Activated CD4-positive, alpha-beta T cell treated with anti-CD3 and anti-CD28 coated beads, Interleukin-2, Interleukin-6, amounts not matched to agents 100 ng/mL and 50 ng/mL, durations not matched to agents 16 hours and 8 hours (primary cell): ENCODE measurements at places on chromosomes 2 and 18.

DNA sequence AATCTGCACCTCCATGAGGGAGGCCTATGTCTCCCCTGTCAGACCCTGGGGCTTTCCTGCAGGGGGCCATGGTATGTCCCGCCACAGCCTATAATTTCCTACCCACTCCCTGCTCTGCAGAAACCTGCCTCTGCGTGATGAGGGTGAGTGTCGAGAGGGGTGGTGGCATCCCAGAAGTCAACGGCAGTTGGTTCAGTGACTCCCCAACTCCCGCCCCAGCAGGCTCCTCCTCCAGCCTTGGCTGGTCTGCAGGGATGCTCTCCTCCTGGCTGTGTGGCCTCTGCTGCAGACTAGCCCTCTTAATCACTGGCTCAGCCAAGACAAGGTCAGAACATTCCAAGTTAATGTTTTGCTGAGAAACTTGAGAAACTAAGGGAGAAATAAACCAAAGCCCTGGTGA, 13.3 kb downstream of the CELF4 start:
- no peak for DNase-seq

- peak; percentile 38 for DNase-seq
Observed at GRCh38 chr18:62102221-62102620, 84.6 kb downstream of the PIGN start.

DNA sequence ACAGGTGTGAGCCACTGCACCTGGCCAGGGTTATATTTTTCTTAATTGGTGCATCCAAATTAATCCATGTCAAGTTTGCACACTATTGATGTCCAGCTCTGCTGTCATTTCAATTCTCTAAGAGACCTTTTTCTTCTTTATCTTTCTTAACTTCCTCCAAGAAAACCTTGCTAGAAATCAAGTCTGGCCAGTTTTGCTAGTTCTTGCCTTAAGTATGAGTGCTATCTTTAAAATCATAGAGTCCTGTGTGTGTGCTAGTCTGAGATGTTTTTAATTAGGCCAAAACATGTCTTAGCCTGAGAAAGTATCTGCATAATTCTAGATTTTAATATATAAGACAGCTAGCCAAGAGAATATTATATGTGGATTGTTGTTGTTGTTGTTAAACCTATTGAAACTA, 56.2 kb upstream of the SLC39A10 start:
- no peak for DNase-seq

GRCh38 chr2:20563833-20564232, 87.1 kb downstream of the HS1BP3 start:
- DNase-seq: no peak

GRCh38 chr2:145599756-145600155, 1079.8 kb upstream of the ZEB2 start:
- DNase-seq: no peak

GRCh38 chr18:62797329-62797728, 82.0 kb downstream of the PHLPP1 start:
- no peak for DNase-seq

DNA sequence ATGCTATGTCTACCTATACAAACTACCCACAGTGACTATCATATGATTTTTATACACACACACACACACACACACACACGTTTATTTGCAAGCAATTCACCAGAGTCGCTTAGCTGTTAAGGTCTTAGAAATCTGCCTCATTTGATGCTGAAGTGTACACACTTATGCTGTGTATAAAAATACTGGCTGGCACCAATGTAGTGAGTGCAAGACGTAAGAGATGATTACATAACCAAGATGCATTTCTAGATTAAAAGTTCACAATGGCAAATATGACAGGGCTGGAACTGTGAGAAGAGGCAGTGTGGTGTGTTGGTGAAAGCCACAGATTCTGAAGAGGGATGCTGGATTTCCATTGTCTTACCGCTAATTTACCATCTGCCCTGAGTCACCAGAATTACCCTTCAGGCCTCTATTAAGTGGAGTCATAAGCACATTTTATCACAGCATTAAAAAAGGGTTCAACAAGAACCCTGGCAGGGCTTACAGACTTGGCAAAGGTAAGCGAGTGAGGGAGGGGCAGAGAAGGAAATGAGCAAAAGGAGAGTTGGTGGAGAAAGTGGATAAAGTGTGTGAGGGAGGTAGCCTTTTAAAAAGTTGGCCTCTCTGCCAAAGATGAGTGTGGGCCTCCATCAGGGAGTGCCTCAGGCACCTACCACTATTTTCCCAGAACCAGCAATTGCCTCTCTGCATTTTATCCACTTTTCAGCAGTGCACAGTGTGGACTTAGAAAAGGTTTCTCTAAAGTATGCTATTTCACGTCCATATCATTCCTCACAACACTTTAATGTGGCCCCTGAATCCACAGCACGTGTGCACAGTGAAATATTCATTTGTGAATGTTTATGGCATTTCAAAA, 21.5 kb downstream of the MEIS1 start:
- no peak for DNase-seq

DNA sequence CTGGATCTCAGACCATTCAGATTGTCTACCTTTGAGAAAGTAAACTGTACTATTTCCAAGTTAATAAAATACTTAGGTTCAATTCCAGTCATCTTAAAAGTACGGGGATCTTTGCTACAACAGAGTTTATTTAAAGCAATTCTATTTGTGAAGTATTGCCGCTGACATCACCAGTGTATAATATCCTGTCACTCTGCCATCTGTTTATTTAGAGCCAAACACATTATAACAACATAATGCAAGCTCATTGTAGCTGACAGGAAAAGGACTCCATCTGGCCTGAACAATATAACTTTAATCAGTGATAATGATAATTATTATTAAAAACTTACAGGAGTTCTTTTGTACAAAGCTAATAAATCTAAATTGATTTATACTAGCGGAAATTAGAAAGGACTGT, 786.8 kb downstream of the ERBB4 start:
- DNase-seq: no peak
